Activated T-cell treated with anti-CD3 and anti-CD28 coated beads, Interleukin-2, amount 50 U/mL, for 1 hour (primary cell): ENCODE measurements at places on chromosomes 3 and 15.

- no peak for DNase-seq
Observed at GRCh38 chr15:29114221-29115092, 155.2 kb downstream of the NSMCE3 start.

GRCh38 chr15:90033006-90033405, 31.9 kb downstream of the ZNF710 start:
- DNase-seq: no peak

DNA sequence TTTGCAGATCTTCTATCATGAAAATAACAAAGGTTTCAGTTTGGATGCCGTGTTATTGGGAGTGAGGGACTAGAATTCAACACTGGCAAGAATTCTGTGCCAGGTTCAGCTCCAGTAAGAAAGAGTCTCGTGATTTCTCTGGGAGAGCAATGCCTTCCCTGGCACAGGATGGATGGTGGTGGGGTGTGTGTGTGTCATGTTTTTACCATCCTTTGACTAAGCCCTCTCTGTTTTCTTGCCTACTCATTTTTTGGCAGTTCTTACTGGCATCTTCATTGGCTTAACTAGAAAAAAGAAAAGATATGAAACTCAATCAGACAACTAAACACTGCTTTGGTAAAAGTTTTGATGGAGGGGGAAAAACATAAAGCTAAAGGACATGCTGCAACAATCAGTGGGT, 86.6 kb downstream of the FMN1 start:
- no peak for DNase-seq

- no peak for DNase-seq
Observed at GRCh38 chr3:50133283-50133615, 21.9 kb upstream of the SEMA3F start.

- no peak for DNase-seq
Observed at GRCh38 chr3:194879991-194880939, 194.6 kb downstream of the FAM43A start.

GRCh38 chr15:65215496-65215895, 4.2 kb upstream of the CILP start:
- no peak for DNase-seq

GRCh38 chr3:184602372-184603150, 41.0 kb downstream of the EPHB3 start:
- DNase-seq: no peak

DNA sequence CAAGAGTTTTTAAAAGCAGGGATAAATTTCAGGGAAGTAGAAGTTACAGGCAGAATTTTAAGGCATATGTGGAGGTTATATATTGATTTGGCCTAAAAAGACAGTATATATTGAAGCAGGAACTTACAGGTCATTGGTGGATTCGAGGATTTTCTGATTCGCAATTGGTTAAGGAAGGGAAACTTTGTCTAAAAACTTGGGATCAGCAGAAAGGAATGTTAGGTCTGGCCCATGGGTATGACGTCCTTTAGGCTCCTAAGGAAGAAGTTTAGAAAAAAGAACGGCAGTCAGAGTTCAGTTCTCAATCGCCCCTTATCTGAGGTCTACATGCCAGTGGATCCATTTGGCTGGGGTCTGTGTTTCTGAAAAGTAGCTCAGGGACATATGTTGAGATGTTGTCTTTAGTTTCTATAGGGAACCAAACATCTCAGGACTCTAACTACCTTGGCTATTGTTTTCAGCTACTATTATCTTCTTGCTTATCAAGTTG, 33.2 kb upstream of the ACP3 start:
- DNase-seq: no peak

GRCh38 chr15:69747193-69747592, 294.6 kb downstream of the RPLP1 start:
- no peak for DNase-seq
